Progenitor cell of endocrine pancreas (in vitro differentiated cells): ENCODE measurements at places on chromosomes 2 and 18. TPM values are rescaled to one million over a fixed set of nuclear protein-coding genes. Genes with fewer than 3 reads are reported as not detected.

Gene DGKD
- 49.5 and 55.1 TPM in 2 replicates for total RNA-seq

Gene COL3A1
- total RNA-seq: 15.5 and 30.4 TPM in 2 replicates

DNA sequence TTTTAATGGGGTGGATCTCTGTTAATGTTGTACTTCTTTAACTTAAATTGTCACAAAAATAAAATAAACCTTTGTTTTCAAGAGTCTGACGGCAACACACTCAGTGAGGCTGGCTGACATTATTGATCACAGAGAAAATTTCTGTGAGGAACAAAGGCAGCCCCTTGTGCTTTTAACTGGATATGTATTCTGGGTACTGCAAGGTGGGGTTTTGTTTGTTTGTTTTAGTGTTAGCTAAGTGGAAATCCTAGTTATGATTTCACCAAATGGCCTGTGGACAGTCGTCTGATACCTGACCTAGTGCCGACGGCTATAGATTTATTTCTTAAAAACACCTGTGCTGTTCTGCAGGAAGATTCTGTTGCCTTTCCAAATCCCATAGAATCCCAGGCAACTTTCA, 1329.5 kb upstream of the ZEB2 start:
- DNase-seq: no peak

Gene AQP12B
- total RNA-seq: not detected in 2 replicates

- DNase-seq: no peak
Measured at GRCh38 chr2:134431838-134432434, 178.1 kb downstream of the MGAT5 start.

Gene CHST9
- 38.9 and 43.2 TPM in 2 replicates for total RNA-seq

DNA sequence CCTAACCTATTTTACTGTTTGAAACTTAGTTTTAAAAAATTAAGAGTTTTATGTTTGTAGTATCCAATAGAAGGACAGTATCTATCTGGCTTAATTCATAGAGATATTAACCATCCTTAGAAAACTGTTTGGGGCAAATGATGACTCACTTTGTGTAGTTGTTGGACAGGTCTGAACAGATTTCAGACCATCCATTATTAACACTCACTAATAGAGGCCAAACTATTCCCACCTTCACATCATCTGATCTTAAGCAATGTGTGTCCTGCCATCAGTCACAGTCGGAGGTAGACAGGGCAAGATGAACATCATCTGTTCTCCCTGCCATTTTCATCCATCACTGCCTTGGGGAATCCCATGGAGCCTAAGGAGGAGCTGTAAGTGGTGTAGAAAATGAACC, 164.6 kb upstream of the DCC start:
- no peak for DNase-seq

Gene ANKRD62
- total RNA-seq: not detected in 2 replicates

GRCh38 chr2:10477443-10478297, 29.5 kb upstream of the ODC1 start:
- no peak for DNase-seq

GRCh38 chr2:33210626-33211025, 263.9 kb downstream of the LTBP1 start:
- no peak for DNase-seq

DNA sequence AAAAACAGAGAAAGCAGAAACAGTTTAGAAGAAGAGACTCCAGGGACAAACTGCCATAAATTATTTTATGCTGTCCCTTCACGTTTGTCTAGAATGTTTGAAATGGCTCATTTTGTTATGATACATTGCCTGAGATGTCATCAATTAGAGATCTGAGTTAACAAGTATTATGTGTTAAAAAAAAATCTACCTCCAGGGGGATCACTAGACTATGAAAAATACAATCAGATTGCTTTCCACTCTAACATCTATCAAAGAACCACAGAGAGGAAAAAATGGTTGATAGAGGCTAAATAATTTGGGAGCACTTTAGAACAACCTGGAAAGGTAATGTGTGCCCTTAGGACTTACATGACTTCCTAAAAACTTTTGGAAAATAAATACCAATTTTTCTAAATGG, 103.8 kb upstream of the CCDC150 start:
- DNase-seq: no peak

Gene SDC1
- total RNA-seq: 35.1 and 38.7 TPM in 2 replicates

Gene SPR
- 24.2 and 25.5 TPM in 2 replicates for total RNA-seq

DNA sequence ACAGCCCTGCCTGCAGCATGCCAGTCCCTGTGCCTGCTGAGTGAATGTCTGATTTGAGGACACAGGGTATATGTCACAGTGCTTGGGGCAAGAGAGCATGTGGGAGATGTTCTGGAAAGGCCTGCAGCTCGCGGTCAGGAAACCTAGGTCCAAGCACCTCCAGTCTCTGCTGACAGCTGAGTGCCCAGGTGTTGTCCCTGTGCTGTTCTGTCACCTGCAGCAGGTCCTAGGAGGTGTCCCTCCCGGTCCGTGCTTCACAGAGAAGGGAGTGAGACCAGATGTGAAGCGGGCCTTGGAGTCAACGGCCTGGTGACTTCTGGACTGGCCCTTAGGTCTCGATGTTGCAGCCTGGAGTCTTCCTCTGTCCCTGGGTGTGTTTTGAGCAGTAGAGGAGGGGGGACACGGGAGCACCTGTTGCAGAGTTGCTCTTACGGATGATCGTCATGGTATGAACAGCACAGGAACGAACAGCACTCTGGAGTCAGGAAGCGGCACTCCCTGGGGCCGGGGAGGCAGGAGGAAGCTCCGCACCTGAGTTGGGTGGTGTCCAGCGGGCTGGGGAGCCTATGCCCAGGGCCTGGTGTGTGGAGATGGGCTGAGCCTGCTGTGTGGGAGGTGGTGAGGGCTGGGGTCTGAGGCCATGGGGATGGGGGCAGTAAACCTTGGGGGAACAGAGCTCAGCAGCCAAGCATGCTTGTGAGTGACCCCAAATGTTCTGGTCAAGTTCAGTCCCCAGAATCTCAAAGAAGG, 21.6 kb upstream of the ARHGEF4 start:
- DNase-seq: no peak
